Left ventricle myocardium superior (tissue), 1 donor: ENCODE measurements at places on chromosomes 5 and 9. TPM values are rescaled to one million over a fixed set of nuclear protein-coding genes. Genes with fewer than 3 reads are reported as not detected.

DNA sequence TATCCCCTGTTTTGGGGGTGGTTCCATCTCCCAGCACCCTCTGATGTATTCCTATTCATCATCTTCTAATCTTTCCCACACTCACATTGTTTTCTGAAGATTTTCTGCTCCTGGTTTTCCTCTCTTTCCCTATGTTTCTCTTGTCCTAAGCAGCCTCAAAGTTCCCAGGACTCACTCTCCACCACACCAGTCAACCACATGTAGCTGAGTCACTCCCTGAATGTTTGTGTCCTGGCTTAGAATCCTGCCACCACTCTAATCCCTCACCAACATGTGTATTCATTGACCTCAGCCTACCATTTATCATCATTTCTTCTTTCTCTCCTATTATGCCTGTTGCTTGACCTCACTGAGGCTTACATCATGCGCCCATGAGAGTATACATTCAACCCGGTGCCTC, 282.4 kb upstream of the ADAMTS16 start:
- DNase-seq = no peak

GRCh38 chr5:142404046-142404477, 79.2 kb upstream of the SPRY4 start:
- no peak for DNase-seq

DNA sequence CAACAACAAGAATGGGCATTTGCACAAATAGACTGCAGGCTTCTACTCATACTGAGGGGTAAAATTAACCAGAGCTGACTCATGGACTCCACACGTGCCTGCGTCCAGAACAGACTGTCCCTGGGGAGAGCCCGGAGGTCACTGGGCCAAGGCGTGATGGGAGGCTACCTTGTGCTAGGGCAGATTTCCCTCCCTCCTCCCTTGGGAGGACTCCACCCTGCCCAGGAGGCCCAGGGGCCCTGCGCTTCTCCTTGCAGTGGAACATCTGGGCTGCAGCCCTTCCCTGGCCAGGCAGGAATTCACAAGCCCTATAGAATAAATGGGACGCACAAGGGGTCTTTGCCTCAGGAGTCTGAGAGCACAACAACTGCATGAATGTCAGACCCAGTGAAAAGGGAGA, 35.6 kb downstream of the IRX2 start:
- no peak for DNase-seq

DNA sequence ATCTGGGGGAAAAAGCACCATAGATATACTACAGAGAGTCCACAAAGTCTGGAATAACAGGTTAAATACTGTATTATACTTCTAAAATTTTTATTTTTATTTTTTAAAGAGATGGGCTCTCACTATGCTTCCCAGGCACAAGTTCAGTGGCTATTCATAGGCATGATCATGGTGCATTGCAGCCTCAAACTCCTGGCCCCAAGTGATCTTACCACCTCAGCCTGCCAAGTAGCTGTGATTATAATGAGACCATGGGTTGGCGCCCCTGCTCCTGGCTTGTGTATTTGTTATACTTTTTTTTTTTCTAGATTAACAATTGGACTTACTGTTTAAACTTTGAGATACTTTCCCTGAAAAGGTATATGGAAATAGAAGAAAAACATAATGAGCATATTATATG, 25.9 kb downstream of the ERBIN start:
- peak; percentile 41 for DNase-seq

DNA sequence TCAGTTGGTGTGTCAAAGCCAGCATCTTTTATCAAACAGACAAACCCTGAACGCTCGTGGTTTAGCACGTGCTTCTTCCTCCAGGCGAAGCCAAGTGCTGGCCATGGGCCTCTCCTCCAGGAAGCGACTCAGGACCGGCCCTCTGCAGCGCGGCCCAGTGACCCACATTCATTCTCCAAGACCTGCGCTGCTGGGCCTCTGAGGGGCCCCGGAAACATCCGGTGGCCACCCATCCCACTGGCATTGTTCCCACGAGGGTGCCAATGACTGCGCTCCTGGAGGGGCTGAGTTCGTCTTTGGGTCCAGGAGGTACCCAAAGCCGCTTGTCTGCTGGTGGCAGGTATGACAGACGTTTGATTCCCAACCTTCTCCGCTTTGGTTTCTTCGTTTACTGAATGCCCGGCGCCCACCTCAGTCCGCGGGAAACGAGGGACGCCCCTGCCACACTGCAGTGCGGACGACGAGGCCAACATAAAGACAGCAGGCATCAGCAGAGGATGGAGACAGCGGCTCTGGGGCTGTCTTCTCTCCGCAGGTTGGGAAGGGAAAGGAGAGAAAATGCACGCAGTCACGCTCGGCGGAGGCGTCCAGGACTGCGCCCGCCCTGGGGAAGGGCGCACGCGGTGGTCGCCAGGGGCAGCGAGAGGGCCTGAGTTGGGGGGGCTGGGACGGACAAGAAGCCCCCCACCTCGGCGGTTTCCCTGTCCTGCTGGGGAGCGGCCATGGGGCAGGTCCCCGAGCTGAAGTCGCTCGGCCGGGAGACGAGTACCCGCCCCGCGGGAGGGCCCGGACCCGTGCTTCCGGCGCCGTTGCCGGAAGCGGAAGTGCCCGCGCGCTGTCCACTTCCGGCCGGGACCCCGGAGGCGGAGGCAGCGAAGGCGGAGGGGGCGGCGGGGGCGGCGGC, at the start of gene EXOC3:
TSS of gene EXOC3 (plus strand) at position 842 of the 904 bp plus-strand sequence. CDS start 3,030 bp downstream, outside the sequence.
- peak; percentile 88 for DNase-seq

DNA sequence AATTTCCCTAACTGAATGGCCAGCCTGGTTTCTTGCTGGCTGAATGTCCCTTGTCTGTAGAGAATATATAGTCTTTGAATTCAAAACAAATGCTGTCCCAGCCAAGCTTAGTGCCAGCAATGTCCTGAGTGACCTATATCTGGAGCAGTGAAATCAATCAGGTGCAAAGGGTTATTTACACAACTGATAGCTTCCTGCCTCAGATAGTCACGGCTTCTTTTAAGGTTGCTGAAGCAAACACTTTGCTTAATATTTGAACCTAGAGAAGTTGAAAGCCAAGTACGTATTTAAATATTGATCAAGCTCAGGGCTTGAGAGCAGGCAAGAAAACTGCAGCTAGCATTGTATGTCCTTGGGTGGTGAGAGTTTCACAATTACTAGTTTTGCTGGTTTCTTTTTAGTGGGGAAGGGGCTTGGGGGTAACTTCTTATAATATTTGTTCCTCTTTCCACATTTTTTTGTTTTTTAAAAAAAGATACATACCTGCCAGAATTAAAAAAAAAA, 2.0 kb upstream of the ARHGEF28 start:
- no peak for DNase-seq

DNA sequence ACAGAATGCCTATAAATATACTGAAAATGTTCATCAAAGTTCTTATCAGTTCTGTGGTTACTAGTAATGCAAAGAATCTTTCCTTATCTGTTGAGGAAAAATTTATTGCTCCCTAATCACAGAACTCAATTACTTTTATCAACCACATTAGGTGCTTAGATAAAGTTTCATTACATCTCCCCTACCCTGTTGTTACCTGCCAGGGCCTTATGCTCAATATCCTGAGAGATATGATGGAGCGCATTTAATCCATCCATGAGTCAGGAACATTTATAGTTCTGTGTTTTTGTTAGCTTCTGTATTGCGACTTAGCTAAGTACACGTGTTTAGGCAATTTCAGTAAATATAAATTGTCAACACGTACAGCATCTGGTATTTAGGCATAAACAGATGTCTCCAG, 164.3 kb upstream of the ST8SIA4 start:
- no peak for DNase-seq

DNA sequence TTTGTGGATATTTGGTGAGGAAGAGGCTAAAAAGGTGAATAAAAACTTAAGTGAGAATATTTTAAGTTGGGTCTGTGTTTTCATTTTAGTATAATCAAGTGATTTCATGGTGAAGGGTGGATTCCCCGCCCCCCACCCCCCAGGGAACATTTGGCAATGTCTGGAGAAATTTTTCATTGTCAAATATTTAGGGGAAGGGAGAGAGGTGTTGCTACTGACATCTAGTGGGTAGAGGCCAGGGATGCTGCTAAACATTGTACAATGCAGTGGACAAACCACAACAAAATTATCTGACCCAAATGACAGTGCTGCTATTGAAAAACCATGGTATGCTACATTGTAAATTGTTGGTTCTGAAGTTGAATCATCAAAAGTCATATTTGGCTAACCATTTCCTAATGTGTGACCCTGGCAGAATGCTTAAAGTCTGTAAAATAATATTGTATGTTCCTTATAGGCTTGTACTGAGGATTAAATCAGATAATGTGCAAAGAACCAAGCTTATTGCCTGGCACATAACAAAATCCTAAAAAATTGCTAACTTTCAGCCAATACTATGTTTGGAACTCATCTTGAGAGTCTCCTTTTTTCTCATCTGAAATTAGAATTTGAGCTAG, 5.6 kb downstream of the C5orf24 start:
- DNase-seq = no peak

DNA sequence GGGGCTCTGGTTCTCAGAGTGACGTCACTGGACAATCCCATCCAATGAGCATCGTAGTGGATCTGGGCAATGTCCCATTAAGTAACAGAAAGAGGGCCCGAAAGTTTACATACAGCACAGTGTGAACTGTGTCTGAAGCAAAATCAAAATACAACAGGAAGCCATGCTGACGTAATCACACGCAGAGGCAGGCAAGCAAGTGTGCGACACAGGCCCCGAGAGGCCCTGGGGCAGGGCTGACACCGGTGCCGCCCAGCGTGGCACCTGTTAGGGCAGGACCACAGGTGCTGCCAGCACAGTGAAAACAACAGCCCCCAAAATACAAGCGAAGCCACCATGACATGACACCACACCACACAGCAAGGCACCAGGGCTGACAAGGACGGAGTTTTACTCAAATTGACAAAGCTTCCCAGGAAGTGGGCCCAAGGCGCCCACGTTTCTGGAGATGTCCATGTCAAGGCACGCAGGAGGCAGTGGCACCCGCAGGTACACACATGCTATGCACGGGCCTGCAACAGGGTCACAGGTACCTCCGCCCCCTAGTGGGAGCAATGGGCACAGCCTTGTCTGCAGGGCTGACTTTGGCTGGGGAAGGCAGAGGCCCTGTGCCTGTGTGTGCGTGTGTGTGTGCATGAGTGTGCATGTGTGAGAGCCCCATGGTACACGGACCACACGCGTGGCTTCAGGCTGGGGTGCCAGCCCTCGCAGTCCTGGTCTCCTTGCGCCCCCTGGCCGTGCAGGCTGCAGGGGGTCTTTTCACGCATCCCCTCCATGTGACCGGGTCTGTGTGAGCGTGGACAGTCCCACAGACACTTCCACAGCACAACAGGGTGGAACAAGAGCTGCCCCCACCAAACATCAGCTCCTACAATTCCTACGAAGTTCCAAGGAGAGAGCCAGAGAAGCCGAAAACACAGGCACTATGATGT, 19.6 kb downstream of the QSOX2 start:
- DNase-seq = peak; percentile 67

CAST gene
- 523 TPM for total RNA-seq

RGS14 gene
- 2.0 TPM for total RNA-seq

RNF180 gene
- 12.5 TPM for total RNA-seq
